Activated T-helper 1 cell treated with Interleukin-2 at 50 U/mL for 16 hours (primary cell): ENCODE measurements at places on chromosomes 12 and 14.

DNA sequence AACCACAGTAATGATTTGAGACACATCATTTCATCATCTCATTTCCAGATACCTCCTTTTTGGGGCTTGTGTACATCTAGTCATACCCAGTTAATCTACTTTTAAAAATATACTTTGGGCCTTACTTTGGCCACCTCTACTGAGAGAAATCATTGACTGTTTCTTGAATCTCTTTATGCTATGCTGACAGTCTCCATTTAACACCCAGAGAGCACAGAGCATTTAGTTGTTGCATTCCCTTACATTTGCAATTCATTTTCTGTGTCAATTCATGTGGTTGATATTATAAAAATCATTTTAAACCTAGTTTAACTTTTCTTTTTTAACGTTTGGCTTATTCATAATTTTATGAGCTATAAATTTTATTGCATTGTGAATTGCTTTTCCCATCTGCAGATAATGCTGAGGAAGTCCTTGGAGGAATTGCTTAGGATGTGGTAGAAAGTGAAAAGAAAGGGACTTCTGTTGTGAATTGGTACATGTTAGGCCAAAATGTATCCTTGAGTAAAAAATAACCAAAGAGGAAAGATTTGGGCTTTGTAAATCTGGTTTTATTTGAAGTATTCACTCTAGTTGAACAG, 17.0 kb upstream of the SLC15A5 start:
- no peak for DNase-seq

GRCh38 chr14:88599326-88599725, 36.5 kb downstream of the ZC3H14 start:
- no peak for DNase-seq

- DNase-seq: no peak
These were observed 178.0 kb downstream of the DACT1 start for GRCh38 chr14:58815794-58816193.

- DNase-seq: no peak
These were observed 1.9 kb downstream of the TDRD9 start for GRCh38 chr14:103930051-103930604.

DNA sequence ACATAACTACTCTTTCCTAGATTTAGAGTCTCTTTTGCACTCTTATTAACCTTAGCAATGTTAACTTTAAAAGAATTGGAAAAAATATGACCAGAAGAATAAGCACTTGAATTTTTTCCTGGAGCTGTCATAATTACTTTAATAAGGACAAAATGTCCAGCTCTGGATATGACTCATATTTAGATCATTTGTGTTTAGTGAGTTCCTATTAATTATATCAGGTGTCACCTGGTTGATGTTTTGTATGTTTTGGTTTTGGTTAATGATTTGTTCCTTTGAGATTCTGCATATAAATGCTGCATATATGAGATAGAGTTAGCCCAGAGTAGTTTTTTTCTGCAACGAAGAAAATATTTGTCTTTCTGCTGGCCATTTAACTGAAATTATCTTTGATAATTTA, 5.1 kb downstream of the CLECL1 start:
- no peak for DNase-seq

DNA sequence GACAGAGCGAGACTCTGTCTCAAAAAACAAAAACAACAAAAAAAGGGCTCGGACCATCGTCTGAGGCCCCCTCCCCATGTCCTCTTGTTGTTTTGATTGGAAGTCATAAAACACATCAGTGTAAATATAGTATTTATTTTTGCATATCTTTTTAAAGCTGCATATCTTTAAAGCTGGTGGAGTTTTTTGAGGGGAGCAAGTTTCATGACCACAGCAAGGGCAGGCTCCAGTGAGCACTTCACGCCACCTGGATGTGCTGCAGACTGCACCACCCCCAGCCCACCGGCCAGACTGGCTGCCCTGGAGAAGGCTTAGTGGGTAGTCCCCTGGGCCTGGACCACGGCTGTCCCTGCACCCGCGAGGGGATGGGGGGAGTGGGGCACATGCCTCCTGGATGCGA, 11.9 kb upstream of the BCL7A start:
- DNase-seq: no peak
